ENCODE measurements at places on chromosomes 12 and 14.

- DNase-seq = no peak
These were observed 15.0 kb downstream of the CCND2 start for GRCh38 chr12:4288296-4289131.

GRCh38 chr14:69355154-69355597 is 42.9 kb downstream of the ERH start:
- DNase-seq = no peak

- DNase-seq = no peak
These were observed 68.3 kb downstream of the ALG10B start for GRCh38 chr12:38384816-38385378.

- DNase-seq = no peak
These were observed 111.2 kb upstream of the SLC38A2 start for GRCh38 chr12:46483572-46484395.

GRCh38 chr12:50394469-50395029 is 1.9 kb downstream of the FAM186A start:
- no peak for DNase-seq

DNA sequence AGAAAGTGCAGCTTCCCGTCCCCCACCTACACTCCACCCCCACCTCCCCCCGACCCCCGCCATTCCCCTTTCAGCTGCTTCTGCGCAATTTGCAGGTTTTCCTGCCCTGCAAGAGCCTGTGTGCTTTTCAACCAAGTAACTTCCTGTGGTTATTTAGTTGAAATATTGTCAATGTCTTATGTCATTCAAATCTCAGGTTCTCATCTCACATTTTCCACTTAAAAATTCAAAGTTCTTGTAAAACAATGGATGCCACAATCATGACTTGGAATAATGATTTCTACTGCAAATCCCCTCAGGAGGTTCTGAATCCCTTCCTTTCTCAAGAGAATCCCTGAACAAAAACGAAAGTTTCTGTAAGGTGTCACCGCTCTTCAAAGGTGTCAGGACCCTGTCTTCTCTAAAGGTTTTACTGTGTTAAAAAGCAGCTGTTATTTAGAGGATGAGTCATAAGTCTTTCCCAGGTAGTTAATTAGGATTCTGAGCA is 31.6 kb downstream of the WBP11 start:
- DNase-seq = no peak

DNA sequence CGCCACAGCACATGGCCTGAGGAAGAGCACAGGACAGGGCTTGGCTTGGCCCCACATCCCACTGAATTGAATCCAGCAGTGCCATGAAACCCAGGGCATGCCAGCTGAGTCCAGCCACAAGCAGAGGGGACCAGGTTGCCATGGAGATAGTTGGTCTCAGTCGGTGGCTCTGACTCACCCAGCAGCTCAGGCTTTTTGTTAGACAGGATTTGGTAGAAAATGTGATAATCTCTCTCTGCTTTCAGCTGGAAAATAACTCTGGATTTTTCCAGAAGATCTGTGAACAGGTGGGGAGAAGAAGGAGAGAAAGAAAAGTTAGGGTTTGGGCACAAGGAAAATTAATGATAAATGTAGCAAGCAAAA is 4.8 kb downstream of the MYH7 start:
- no peak for DNase-seq

GRCh38 chr12:110174373-110174996 is 50.3 kb downstream of the IFT81 start:
- DNase-seq = no peak

DNA sequence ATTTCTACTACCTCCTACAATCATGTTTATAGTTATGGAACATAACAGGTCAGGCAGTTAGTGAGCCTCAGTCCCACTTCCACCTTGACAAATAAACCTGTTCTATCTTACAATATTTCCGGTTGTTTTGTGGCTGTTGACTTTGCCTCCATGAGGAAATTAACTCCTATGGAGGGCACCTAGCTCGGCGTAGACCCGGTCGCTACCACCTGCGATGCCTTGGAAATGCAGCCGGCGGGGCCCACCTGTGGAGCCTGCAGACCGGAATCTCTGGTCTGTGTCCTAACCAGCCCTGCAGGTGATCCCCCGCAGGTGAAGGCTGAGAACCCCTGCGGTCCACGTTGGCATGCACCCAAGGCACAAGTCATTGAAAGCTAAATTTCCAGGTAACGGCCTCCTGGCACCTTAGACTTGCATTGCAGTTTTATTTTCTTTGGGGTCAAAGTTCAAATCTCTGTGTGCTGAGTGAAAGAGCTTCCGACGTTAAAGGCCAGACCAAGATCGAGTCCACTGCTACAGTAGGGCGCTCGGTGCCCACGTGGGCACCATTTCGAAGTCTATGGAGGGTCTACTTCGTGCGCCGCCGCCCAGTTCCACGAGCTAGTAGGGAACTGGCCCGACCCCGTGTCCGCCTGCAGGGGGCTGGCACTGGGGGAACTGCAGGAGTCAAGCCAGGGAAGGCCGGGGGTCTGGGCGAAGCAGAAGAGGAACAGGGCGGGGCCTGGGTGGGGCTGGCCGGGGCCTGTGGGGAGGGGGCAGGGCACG is 782 bp upstream of the PIWIL1 start:
- no peak for DNase-seq

Data from stimulated activated CD4-positive, alpha-beta T cell treated with anti-CD3 and anti-CD28 coated beads, Interleukin-1b, Interleukin-23, amount 100 ng/mL, for 1 hour (primary cell).